ENCODE measurements at places on chromosomes 2 and 18.

- no peak for DNase-seq
Measured at GRCh38 chr2:192978395-192978794, 783.7 kb upstream of the TMEFF2 start.

GRCh38 chr2:233418761-233419546 is 64.7 kb downstream of the DGKD start:
- DNase-seq, result no peak

GRCh38 chr2:14690926-14691325 is 58.4 kb downstream of the LRATD1 start:
- no peak for DNase-seq

GRCh38 chr2:241770185-241770935 is 6.3 kb upstream of the GAL3ST2 start:
- DNase-seq, result no peak

DNA sequence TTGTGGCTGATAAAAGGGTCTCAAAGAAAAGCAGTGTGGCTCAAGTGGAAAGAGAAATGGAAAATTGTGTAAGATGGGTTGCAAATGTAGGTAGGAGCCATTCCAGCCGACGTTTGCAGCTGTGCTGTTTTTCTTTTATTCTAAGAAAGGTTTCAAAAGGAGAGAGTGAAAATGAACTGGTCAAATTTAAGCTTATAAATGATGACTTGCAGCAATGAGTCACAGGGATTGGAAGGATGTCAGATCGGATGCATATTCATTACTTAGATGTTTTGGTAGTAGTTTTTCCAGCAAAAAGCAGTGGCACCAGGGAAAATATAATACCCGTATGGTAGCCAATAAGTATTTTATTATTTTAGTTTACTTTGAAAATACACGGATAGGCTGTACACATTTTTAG is 79.1 kb downstream of the LRRTM4 start:
- peak; percentile 45 for DNase-seq
